CD4-positive, alpha-beta T cell treated with Interleukin-15 for 4 hours (primary cell): ENCODE measurements at places on chromosomes 3 and 15.
A peak's percentile ranks its signal among the peaks of the same experiment; 100 is the strongest.

DNA sequence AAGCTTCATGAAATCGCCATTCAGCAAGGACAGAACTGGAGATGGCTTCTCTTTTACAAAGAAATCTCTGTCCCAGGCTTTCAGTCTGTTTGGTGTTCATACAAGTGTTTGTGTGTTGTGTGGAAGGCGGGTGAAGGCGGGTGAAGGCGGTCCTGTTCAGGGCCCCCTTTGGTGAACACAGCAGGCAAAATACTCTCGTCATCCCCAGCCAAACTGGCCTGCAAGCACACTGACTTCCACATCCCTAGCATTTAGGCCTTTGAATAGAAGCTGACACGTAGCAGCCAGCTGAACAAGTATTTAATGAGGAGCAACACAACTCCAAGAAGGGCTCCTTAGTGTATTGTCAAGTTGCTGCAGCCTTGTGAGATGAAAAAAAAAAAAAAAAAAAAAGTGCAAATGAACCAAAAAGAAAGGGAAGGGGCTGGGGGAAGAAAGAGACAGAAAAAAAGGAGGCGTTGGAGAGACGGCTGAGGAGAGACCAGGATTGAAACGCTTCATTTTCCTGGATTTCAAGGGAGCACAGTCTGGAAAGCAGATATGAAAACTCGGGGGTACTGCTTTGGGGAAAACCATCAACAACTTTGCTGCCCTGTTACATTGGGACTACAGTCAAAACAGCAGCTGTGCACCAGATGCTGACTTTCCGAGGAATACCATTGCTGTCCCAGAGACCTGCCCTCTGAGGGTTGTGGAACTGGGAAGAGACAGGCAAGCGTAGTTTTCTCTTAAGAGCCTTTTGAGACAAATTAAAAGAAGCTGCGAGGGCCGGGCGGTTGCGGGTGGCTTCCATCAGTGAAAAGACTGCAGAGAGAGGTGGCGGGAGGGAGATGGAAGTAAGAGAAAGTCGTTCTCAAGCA lies 74.6 kb downstream of the TGFBR2 start:
- no peak for DNase-seq

- no peak for DNase-seq
Observed at GRCh38 chr15:58058073-58058472, 7.4 kb downstream of the ALDH1A2 start.

- no peak for DNase-seq
Observed at GRCh38 chr15:39394496-39394895, 186.4 kb upstream of the THBS1 start.

- DNase-seq: no peak
Observed at GRCh38 chr15:93861956-93862741, 369.2 kb upstream of the MCTP2 start.

GRCh38 chr3:40557575-40558161 lies 32.9 kb downstream of the ZNF621 start:
- DNase-seq: no peak

- DNase-seq: no peak
Observed at GRCh38 chr3:65377637-65378036, 661.1 kb downstream of the MAGI1 start.

DNA sequence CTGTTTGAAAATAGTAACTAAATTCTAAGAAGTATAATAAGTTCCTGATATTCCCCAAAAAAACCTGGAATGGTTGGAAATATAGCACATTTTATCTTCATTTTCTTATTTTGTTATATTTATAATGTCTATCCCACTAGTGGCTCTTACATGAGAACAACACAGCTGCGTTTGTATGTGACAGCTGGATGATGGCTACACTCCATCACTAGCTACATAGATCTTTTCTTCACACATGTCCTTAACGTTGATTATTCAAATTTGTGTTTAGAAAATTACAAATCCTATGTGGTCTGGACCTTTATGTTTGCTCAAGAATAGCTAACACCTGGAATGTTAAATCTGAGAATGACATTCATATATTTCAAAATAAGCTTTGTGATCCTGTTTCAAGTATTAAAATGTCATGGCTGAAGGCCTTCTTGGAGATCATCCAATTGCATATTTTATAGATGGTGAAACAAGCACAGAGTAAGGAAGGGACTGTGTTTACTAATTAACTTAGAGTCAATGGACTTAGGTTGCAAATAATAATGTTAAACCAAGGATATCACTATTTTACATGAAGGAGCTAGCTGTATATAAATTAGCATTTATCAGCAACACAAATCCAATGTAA lies 60.8 kb downstream of the ATP13A5 start:
- DNase-seq: no peak

DNA sequence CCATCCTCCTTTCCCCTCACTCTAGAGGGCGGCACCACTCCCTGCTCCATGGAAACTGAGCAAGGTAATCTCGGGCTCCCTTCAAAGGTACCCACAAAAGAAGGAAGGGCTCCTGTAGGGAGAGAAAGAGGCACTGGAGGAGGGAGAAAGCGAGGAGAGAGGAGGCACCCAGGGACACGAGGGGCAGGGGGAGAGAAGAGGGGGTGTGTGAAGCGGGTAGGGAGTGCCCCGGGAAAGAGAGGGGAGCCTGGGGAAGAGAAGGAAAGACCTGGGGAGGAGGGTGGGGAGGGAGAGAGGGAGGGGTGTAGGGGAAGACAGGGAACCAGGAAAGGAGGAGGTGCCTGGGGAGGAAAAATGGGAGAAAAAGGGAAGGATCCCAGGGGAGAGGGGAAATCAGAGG lies 523 bp downstream of the VILL start:
- no peak for DNase-seq

DNA sequence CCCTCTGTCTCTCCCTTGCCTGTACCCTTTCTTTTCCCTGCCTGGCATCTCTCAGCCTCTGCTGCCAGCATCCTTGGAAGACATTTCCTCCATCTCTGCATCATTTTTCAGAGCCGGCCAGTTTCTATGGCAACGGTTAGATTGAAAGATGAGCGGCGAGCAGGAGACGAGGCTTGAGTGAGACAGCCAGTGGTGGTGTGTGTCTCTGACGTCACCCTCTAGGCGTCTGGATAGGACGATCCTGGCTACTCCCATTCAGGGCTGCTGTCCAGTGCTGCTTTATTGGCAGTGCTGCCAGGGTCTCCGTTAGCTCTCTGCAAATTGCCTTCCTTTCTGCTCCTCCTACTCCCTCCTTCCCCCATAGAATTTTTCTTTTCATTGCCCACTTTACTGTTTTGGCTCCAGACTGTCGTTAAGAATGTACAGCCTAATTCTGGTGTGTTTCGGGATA lies 57.9 kb downstream of the TRAK1 start:
- DNase-seq: no peak

DNA sequence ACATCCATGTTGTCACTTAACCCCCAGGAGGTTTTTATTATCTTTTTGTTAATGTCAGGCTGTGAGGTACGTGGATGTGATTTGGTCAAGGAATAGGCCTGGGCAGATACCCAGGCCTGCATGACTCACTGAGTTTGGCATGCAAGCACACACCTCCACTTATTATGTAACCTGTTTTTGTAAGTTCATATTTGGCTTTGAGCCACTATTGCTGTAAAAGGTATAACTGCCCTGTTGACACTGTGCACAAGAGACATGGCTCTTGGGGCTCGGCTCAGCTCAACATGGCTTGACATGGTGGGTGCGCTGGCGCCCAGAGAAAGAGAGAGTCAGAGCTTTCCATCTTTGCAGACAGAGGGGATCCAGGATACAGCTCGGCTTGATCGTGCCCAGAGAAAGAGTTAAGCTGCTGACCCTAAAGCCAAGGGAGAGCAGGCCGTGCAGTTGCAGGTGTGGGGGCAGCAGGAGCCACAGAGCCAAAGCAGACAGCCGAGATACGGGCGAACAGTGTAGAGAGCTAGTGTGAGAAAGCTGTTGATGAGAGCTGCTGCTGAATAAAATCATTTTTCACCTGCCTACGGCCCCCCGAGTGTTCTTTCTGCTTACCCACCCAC lies 67.9 kb upstream of the UNC13C start:
- DNase-seq: no peak

GRCh38 chr15:99895956-99896311 lies 162.7 kb upstream of the LYSMD4 start:
- DNase-seq: no peak

GRCh38 chr15:71455107-71455506 lies 339.8 kb downstream of the THSD4 start:
- no peak for DNase-seq

DNA sequence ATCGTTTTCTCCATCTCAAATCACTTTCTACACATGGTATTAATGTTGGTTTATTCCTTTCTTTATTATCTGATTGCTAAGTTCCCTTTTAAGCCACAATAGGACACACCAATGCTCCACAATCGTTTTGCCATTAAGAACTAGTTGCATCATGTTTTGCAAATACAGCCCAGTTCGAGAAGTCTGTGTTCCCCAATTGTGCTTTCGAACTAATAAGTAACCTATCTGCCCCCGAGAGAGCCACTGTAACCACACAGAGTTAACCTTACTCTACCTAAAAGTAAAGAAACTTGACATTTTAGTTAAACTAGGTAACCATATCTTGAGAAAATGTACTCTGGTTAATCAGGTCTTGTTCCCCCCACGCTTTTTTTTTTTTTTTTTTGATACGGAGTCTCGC lies 39.1 kb downstream of the MAGI1 start:
- no peak for DNase-seq

DNA sequence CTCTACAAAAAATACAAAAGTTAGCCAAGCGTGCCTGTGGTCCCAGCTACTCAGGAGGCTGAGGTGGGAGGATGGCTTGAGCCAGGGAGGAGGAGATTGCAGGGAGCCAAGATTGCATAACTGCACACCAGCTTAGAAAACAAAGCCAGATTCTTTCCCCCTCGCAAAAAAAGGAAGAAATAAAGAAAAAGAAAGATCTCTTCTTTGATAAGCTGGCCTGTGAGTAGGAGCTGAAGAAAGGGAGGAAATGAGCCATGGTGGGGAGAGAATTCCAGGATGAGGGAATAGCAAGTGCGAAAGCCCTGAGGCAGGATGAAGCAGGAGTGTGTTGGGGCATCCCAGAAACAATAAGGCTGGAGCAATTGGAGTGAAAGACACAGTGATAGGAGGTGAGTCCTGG lies 24.5 kb upstream of the TOP2B start:
- no peak for DNase-seq

DNA sequence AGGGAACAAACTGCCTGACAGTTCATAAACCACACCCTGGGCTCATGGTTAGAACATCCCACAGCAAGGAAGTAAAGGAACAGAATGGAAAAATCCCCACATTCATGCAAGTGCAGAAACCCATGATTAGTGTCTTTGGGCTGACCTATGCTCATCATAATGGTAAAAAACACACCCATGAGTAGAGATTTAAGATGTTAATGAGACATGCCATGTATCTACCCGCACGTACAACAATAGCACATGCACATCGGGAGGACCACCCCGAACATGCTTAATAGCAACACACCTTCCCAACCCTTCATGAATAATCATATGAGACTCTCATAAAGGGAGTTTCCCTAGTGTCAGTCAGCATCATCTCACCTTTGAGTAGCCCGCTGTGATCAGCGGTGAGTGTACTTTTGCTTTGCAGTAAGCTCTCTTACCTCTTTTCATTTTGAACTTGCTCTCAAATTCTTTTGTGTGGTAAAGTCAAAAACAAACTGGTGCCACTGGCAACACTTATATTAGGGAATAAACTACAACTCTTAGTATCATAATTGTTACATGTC lies 23.2 kb downstream of the ZBED2 start:
- peak; percentile 44 for DNase-seq

GRCh38 chr3:194269610-194270145 lies 81.5 kb downstream of the CPN2 start:
- no peak for DNase-seq

- no peak for DNase-seq
Observed at GRCh38 chr3:29384640-29385039, 103.8 kb downstream of the RBMS3 start.

GRCh38 chr3:131004603-131005002 lies 22.0 kb downstream of the ASTE1 start:
- peak; percentile 13 for DNase-seq

DNA sequence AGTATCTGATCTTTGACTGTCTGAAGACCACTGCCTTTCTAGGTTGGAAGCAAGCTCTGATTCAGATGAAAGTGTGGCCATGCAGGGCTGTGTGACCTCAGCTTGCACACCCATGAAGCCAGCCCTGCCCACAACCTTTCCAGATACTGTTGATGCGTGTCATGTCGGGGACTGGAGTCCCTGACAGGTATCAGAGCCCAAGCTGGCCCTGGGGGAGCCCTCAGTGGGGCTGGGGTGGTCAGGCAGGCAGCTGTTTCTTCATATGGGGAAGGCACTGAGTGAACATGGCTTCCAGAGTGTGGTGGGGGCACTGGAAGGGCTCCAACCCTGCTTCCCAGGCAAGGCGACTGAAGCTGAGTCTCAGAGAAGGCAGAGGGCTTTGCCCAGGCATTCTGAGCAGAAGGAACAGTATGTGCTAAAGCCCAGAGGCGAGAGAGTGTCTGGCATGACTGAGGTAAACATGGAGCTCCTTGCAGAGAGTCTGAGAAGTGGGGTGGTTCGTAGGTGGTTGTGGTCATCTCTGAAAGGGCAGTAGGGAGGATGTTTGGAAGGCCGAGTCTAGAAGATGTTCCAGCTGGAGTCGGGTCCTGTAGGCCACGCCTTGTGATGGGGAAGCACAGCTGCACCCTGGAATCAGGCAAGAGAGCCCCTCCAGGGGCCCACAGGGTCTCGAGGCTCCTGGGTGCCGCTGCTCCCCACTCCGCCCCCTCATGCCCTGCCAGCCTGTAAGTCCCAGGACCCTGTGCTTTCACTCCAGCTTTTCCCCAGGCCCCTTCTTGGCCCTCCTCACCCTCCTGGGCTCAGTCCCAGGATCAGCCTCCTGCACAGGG lies 122.2 kb downstream of the EEFSEC start:
- no peak for DNase-seq

DNA sequence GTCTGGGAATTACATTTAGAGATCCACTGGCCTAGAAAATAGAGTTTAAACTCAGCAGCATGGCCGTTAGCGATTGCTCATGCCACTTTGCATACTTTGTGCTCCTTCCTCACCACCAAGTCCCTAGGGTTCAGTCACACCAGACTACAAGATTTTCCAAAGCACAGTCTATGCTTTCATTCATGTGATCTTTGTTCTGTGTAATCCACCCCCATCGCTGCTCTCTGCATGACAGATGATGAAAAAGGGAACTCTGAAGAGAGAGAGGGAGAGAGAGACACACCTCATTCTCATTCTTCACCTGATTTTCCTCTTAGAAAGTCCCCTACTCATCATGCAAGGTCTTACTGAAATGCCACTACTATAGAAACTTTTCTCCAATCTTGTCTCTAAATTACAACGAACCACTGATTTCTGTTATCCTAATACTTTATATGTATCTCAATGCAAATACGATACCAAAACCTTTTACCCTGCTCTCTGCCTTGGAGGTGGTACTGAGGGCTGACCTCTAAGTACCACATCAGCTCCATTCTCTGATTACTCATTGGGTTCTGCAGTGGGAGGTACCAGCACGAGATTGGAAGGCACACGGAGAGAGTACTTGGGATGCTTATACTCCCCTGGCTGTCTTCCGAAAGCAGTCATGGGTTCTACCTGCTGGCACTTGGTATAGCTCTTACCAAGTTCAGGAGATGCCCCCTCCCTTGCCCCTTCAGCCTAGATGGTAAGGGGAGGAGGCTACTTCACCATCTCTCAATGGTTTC lies 1.1 kb upstream of the PARP15 start:
- DNase-seq: no peak

- no peak for DNase-seq
Observed at GRCh38 chr3:116963802-116964201, 254.2 kb downstream of the TUSC7 start.
